ENCODE measurements at places on chromosomes 12 and 14. TPM values are rescaled to one million over a fixed set of nuclear protein-coding genes. Genes with fewer than 3 reads are reported as not detected.

DNA sequence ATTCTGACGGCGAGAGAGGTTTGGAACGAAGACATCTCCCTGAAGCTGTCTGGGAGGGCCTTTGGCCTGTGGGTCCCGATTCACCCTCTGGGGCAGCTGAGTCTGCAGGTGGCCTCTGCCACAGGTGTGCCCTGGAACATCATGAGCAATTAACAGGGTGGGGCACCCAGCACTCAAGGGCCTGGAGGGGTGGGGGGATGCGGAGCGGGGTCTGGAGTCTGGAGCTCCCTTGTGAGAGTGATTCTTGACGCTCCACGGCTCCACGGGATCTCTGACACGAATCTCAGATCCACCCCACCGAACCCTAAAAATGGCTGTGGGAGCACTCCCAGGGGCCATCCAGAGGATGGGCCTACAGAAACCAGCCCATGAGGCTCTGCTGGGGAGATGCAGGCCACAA, 8.3 kb downstream of the ITPK1 start:
- H3K27ac ChIP-seq: no peak overlapping the region
- H3K4me3 ChIP-seq: no peak overlapping the region
- H3K4me1 ChIP-seq: no peaks in the 10 kb centered on the region
- no peaks in the 10 kb centered on the region for H3K36me3 ChIP-seq
- no peak for DNase-seq

Gene SERPINA10
- not detected for total RNA-seq

DNA sequence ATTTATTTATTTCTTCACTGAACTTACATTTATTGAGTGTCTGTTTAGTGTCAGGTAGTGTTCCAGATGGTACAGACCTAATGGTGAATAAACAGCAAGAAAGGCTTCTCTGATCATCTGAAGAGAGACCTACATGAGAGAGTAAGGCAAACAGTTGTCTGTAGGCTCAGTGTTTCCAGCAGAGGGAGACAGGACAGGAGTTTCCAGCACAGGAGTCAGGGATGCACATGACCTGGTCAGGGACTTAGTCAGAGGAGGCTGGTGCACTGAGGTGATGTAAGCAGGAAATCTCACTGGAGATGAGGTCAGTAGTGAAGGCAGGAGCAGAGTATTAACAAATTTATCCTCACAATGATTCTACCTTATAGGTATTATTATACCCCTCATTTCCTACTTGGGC, 233.2 kb downstream of the MDGA2 start:
- DNase-seq: no peak
- no peaks in the 10 kb centered on the region for H3K36me3 ChIP-seq
- no peak overlapping the region for H3K27ac ChIP-seq
- no peak overlapping the region for H3K4me3 ChIP-seq

GRCh38 chr12:25271486-25272098, 20.9 kb upstream of the KRAS start:
- DNase-seq: no peak
- no peaks in the 10 kb centered on the region for H3K4me1 ChIP-seq
- no peak overlapping the region for H3K4me3 ChIP-seq
- H3K36me3 ChIP-seq: no peaks in the 10 kb centered on the region
- H3K27me3 ChIP-seq: no peaks in the 10 kb centered on the region

DNA sequence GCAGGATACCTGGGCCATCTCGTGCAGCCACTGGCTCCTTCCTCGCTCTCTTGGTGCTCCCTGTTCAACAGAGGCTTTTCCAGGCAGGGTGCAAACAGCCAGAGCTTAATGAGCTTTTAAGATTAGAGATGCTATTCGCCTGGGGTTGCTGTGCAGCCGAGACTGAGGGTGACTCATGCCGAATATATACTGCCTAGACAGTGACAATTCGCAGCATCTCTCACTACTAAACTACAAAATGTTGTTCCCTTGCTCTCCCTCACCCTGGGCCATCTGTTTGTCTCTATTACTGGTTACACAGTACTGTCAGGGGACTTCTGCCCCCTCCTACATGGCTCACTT, 26.0 kb upstream of the TESC start:
- H3K36me3 ChIP-seq: no peaks in the 10 kb centered on the region
- H3K4me1 ChIP-seq: no peaks in the 10 kb centered on the region
- no peak overlapping the region for H3K4me3 ChIP-seq

DNA sequence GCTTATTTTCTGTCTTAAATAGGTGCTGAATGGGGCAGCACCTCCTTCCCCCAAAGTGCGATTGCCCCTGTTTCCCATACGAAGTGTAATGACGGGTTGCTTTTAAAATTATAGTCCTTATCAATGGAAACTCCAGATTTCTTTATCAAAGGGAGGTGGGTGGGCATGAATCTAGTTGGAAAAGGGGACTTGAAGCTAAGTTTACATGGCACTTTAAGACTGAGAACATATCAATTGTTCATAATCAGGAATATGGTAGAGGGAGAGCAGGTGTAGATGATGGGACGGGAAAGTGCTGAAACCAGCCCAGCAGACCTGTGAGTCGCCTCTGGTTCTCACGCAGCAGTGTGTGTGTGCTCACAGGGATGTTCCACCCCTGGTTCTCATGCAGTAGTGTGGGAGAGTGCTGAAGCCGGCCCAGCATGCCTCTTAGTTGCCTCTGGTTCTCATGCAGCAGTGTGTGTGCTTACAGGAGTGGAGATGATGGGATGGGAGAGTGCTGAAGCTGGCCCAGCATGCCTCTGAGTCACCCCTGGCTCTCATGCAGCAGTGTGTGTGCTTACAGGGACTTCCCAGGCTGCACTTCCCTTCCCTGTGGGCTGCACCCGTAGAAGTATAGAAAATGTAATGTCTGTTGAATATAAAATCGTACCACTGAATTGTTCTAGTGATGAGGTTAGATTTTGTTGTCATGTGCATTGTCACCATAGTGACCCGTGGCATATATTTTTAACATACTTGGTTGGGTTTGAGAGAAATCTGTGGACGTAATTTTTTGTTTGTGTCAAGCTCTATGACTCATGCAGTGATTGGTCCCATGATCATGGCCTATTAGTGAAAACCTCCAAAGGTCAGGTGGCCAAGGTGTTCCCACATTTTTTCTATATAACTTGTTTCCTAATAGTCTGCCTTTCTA, 51.6 kb downstream of the GPATCH2L start:
- H3K27me3 ChIP-seq: no peaks in the 10 kb centered on the region
- H3K36me3 ChIP-seq: no peaks in the 10 kb centered on the region
- H3K4me1 ChIP-seq: no peaks in the 10 kb centered on the region

- H3K27ac ChIP-seq: no peak overlapping the region
- no peaks in the 10 kb centered on the region for H3K4me1 ChIP-seq
- H3K4me3 ChIP-seq: no peak overlapping the region
- no peaks in the 10 kb centered on the region for H3K27me3 ChIP-seq
- no peaks in the 10 kb centered on the region for H3K36me3 ChIP-seq
These were observed 121.7 kb upstream of the NOVA1 start for GRCh38 chr14:26719514-26719913.

Gene HOXC13
- not detected for total RNA-seq

Gene TRMT5
- total RNA-seq: 18.5 TPM

DNA sequence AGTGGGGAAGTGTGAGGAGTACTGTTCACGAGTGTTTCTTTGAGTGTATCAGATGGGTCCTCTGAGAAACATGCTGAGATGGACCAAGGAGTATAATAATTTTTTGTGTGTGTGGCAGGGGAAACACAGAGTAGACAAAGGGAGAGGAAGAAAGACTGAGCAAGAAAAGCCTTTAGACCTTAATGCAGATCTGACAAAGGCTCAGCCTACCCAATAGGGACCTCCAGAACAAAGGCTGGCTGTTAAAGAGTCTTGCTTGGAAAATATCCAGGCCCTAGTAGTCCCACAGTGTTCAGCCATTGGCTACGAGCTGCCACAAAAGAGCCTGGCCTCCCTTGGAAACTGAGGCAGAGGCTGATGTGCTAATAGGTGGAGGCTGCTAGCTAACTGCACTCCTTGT, 13.5 kb downstream of the COQ5 start:
- H3K4me1 ChIP-seq: no peaks in the 10 kb centered on the region
- no peak for DNase-seq
- no peak overlapping the region for H3K4me3 ChIP-seq

DNA sequence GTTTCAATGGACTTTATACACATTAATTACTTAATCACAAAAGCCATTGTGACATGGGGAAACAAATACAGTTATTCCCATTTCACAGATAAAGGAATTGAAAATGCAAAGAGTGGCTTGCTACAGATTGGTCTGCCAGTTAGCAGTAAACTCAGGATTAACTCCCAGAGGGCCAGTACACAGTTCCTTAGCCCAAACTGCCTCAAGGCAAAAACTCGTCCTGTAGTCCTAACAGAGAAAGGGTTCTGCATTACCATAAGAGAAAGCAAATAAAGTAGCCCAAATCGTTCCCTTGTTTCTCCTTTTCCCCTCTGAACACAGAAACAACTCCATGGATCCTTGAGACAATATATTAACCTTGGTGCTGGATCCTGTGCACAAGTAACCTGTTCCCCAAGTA, 274.4 kb downstream of the LRIG3 start:
- H3K4me1 ChIP-seq: no peaks in the 10 kb centered on the region
- no peak overlapping the region for H3K27ac ChIP-seq
- H3K27me3 ChIP-seq: no peaks in the 10 kb centered on the region
- no peak overlapping the region for H3K4me3 ChIP-seq
- no peaks in the 10 kb centered on the region for H3K36me3 ChIP-seq
- no peak for DNase-seq

- no peaks in the 10 kb centered on the region for H3K36me3 ChIP-seq
- H3K4me1 ChIP-seq: no peaks in the 10 kb centered on the region
- H3K27ac ChIP-seq: no peak overlapping the region
These were observed 6.7 kb downstream of the KRT83 start for GRCh38 chr12:52314511-52314910.

- no peaks in the 10 kb centered on the region for H3K4me1 ChIP-seq
- no peaks in the 10 kb centered on the region for H3K36me3 ChIP-seq
- H3K27me3 ChIP-seq: no peaks in the 10 kb centered on the region
- DNase-seq: no peak
- H3K4me3 ChIP-seq: no peak overlapping the region
- H3K27ac ChIP-seq: no peak overlapping the region
These were observed 30.7 kb upstream of the EPS8 start for GRCh38 chr12:15819644-15820437.

GRCh38 chr12:54376596-54376995, 7.9 kb downstream of the ZNF385A start:
- no peak overlapping the region for H3K4me3 ChIP-seq
- peak overlapping the region; percentile 30 for H3K27ac ChIP-seq
- no peaks in the 10 kb centered on the region for H3K36me3 ChIP-seq
- peak; percentile 59 for DNase-seq
- no peaks in the 10 kb centered on the region for H3K4me1 ChIP-seq

DNA sequence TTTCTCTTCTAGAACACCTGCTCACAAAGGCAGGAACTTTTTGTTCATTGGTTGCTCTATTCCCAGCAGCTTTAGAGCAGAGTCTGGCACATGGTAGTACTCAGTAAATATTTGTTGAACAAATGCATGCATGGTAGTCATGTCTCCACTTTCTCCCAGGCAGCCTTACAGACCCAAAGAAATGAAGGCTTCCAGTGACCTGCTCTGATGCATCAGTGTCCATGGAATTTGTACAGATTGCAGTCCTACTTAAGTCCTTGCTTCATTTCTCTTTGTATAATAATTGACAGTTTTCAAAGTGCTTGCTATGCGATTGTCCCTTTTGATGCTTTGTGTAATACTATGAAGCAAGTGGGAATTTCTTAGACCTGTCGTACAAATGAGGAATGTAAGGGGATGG, 119.6 kb downstream of the DERA start:
- no peaks in the 10 kb centered on the region for H3K4me1 ChIP-seq
- DNase-seq: no peak
- H3K27ac ChIP-seq: no peak overlapping the region
- H3K27me3 ChIP-seq: no peaks in the 10 kb centered on the region
- H3K36me3 ChIP-seq: no peaks in the 10 kb centered on the region

DNA sequence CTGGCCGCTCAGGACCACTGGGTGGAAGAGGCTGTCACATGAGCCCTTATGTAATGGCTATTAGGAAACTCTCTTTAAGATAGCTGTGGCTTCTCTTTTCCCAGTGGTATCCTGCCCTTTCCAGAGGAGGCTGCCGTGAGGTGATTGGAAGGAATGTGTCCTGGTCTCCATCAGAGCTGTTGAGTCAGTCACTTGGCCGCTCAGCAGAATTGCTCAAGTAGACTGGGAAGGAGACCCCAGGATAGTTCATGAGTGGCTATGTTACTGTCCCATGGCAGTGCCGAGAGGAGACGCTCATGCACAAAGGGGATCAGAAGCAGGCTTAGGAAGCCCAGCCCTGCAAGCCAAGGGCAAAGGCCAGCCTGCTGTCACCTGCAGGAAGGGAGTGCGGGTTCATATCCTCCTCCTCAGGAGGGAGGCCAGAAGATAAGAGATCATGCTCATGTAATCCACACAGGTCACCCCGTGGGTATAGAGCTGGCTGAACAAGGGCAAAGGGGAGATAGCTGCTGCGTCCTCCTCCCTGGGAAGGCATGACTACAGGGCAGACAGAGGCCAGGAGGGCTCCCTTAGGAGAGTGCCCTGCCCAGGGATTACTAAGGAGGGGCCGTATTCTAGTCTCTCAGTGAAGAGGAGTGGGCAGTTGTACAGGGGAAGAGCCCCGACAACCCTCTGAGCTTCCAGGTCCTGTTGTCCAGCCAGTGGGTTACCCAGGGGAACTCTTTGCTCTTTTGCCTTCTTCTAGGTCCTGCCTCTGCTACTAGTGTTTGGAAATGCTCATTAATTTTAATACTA, 137.0 kb upstream of the MAX start:
- H3K27ac ChIP-seq: no peak overlapping the region
- no peaks in the 10 kb centered on the region for H3K36me3 ChIP-seq
- H3K27me3 ChIP-seq: no peaks in the 10 kb centered on the region
- H3K4me3 ChIP-seq: no peak overlapping the region
- H3K4me1 ChIP-seq: no peaks in the 10 kb centered on the region

- no peaks in the 10 kb centered on the region for H3K36me3 ChIP-seq
- H3K4me3 ChIP-seq: no peak overlapping the region
- no peak overlapping the region for H3K27ac ChIP-seq
- H3K27me3 ChIP-seq: no peaks in the 10 kb centered on the region
These were observed 107.5 kb upstream of the C14orf180 start for GRCh38 chr14:104472073-104472472.

DNA sequence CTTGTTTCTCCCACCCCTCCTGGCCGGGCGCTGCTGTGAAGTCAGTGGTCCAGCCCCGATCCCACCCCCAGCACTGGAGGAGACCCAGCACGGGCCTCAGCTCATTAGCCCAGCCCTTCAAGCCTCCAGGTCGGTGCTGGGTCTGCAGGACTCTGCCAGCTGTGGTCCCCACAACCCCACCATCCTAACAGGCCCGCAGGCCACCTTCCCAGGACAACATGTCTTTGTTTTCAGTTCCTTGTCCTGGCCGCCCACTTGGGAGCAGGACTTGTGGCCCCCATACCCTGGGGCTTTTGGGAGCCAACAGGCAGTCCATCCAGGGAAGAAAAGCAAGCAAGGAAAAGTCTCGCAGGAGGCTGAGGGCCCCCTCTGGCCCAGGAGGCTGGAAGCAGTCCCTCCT, 60.0 kb downstream of the HRK start:
- no peak for DNase-seq
- no peaks in the 10 kb centered on the region for H3K36me3 ChIP-seq
- H3K4me1 ChIP-seq: no peaks in the 10 kb centered on the region
- H3K4me3 ChIP-seq: no peak overlapping the region
- H3K27me3 ChIP-seq: no peaks in the 10 kb centered on the region

Gene RIMBP2
- 5.9 TPM for total RNA-seq

All from uterus (tissue), 4 donors.